NCI-H526 treated with DMSO at 0.1 percent for 48 hours (cell line): ENCODE measurements at places on chromosomes 16 and 17.

GRCh38 chr17:3447625-3448024, 14.0 kb upstream of the OR1E2 start:
- DNase-seq = no peak

DNA sequence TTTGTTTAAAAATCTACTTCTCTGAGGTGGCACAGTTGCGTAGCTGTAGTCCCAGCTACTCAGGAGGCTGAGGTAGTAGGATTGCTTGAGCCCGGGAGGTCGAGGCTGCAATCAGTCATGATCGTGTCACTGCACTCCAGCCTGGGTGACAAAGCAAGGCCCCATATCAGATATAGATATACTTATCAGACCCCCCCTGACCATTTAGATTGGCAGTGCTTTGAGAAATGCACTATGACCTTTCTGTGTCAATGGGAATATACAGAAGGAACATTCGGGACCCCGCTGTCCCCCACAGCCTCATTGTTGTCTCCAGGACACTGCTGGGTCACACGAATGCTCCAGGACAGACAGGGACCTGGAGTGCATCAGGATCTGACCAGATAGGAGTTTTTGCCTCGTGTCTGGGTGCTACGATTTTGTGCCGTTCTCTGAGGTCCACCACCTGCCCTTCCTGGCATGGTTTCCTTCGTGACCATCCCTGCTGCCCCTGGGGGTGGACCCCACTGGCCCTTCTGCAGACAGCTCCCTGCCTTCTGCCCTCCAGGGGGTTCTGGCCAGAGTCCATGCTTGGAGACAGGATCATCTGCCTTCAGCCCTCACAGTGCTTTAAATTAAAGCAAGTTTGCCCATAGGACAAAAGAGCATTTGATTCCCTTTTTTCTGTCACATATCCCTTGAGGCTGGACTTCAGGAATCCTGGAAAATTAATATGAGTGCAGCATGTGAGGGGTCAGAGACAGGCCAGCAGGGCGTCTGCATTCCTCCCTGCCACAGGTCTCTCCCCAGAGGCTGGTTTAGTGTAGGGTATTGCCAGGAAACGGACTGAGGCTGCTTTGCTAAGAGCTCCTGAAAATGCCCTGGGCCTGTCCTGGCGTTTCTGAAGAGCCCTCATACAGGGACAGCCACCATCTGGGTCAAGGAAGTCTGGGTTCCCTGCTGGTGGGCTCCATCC, 19.3 kb downstream of the PLD6 start:
- DNase-seq = no peak

GRCh38 chr17:45088741-45089140, 27.6 kb downstream of the NMT1 start:
- no peak for DNase-seq

DNA sequence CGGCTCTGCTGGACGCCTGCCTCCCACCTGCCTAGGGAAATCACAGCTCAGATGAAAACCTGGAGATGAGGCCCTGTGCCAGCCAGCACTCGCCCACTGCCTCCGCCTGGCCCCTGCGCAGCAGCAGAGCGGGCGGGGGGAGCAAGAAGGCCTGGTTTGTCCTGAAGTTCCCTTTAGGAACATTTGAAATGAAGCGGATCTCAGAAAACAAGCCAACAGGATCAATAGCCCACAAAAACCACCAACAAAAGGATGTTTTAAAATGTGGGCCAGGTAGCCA, 48.0 kb downstream of the RBFOX3 start:
- no peak for DNase-seq

- no peak for DNase-seq
These were observed 364.6 kb downstream of the CDH13 start for GRCh38 chr16:82991410-82991809.

- DNase-seq = no peak
These were observed 667 bp upstream of the KIF19 start for GRCh38 chr17:74325376-74325742.

- no peak for DNase-seq
These were observed 2.3 kb downstream of the DLG4 start for GRCh38 chr17:7217113-7217987.
